T-helper 2 cell (primary cell): ENCODE measurements at places on chromosomes 5 and 9.

DNA sequence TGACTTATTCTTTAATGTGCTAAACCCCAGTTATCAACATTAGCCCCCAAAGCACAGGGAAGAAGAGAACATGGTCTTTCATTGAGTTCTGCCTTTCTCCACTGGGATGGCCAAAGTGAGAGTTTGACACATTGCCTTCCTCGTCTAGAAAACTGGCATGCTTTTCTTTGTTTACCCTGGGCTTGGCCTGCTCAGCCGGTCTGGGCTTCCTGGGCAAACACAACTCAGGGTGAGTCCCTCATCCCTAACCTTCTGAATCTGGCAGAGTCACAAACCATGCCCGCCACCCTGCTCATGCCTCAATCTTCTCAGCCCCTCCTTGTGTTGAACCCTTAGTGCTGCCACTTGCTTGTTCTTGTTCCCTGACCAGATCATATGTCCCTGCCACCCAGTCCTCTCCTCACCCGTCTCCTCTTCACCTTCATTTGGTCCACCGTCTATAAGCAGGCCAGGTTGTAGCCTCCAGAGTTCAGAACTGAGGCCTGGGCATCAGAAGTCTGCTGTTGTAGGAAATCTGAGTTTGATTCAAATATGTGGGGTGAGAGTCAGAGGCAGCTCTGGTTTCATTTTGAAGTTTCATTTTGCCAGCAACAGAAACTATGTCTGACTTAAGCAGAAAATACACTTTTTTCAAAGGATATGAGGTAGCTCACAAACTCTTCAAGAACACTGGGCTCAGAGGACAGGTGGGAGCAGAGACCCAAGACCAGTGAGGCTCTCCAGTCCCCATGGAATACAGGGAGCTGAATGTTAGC is 217.6 kb downstream of the NDUFS4 start:
- no peak for DNase-seq

DNA sequence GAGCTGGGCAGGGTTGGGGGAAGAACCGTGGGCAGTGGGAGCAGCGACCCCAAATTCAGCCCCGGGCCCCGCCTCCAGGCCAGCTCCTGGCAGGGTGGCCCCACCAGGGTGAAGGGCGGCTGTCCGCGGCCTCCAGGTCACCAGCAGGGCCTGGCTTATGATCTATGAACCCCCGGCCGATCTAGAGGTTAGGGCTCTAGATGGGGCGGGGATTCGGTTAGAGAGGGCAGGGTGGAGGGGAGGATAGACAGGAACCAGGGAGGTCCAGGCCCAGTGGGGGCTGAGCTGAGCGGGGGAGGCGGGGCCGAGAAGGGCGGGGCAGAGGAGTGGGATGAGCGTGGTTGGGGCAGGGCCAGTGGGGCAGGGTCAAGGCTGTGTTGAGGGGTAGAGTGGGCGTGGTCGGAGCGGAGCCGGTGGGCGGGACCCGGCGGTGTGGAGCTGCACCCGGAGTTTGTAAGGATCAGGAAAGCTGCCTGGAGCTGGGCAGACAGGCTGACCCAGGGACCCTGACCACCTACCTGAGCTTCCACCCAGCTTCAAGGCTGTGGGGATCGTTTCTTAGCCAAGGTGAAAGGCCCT is 29.3 kb upstream of the OBP2B start:
- DNase-seq: no peak

GRCh38 chr5:160657068-160657507 is 194.9 kb downstream of the ATP10B start:
- no peak for DNase-seq

DNA sequence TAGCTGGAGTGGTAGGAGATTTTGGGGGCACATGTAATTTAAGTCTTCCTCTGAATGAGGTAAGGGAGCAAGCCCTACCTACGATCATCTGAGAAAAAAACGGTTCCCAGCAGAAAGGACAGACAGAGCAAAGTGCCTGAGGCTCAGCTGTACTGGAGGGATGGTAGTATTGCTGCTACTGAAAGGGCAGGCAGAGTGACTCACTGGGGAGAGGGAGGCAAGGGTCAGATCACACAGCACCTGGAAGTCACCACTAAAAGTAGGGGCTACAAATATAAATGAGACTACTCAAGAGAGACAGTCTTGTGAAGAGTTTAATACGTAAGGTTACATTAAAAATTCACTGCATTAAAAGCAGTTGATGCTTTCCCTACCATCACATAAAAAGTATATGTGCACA is 75.9 kb downstream of the NFIB start:
- DNase-seq: no peak

DNA sequence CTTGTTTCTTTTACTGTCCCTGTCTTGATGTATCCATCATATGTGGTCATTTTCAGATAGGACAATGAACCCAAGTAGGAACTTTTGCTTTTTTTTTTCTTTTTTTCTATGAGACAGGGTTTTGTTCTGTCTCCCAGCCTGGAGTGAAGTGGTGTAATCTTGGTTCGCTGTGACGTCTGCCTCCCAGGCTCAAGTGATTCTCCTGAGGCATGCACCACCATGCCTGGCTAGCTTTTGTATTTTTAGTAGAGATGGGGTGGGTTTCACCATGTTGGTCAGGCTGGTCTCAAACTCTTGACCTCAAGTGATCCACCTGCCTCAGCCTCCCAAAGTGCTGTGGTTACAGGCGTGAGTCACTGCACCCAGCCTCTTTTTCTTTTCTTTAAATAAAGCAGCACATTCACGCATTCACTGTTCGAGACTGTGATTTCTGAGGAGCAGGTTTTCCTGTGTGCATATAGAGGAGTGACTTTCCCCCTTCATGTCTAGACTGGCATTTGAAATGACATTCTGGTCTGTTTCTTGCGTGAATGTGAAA is 448.5 kb downstream of the KDM4C start:
- DNase-seq: no peak
